SK-N-DZ (cell line): ENCODE measurements at places on chromosomes 5 and 9.

DNA sequence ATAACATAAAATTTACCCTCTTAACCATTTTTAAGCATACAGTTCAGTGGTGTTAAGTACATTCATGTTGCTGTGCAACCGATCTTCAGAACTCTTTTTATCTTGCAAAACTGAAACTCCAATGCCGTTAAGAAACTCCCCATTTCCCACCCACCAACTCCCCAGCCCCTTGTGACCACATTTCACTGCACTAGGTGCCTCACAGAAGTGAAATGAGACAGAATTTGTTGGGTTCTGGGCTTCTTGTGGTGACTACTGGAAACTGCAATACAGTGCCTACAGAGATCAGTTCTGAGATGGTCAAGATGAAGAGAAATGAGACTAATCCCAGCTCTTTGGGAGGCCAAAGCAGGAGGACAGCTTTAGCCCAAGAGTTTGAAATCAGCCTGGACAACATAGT, 202.1 kb upstream of the SLC30A5 start:
- no peak for DNase-seq

DNA sequence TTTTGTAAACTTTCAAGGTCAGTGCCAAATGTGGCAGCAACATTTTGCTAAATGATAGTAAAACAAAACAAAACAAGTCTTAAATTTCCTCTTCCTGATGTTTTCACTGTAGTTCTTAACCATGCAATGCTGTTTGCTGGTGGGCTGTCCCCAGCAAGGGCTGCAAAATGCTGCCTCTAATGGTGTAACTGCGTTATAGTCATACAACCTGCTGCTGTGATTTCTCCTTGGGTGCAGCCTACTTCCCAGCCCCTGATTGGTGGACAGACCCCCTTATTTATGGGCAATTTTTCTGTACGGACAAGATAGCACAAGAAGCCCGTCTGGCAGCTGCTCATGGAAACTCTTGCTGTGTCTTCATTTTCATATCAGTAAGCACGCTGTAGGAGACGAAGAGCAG, 26.6 kb upstream of the PIP5K1B start:
- peak; percentile 26 for DNase-seq

- no peak for DNase-seq
These were observed 398.9 kb upstream of the PCSK5 start for GRCh38 chr9:75491533-75491932.

- no peak for DNase-seq
These were observed 7.6 kb downstream of the SLC1A1 start for GRCh38 chr9:4497855-4498254.

DNA sequence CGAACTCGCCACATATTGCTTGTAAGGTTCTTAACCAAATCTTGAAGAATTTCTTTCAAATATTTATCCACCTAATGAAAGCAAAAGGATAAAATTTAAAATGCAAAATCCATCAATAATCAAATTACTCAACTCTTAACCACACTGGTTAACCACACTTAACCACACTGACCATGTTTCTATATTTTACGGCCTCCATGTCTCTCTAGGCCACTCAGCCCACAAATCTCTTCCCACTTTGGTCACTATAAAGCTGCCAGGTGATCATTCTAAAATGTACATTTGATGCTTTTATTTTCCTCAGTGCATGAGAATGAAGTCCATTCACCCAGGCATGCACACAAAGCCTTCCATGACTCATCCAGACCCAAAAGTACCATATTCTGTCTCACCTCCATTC, 56.4 kb upstream of the OR2K2 start:
- no peak for DNase-seq

GRCh38 chr5:170440771-170441392, 51.7 kb upstream of the KCNMB1 start:
- no peak for DNase-seq

- DNase-seq: no peak
These were observed 156.1 kb downstream of the SNX18 start for GRCh38 chr5:54673523-54674225.

DNA sequence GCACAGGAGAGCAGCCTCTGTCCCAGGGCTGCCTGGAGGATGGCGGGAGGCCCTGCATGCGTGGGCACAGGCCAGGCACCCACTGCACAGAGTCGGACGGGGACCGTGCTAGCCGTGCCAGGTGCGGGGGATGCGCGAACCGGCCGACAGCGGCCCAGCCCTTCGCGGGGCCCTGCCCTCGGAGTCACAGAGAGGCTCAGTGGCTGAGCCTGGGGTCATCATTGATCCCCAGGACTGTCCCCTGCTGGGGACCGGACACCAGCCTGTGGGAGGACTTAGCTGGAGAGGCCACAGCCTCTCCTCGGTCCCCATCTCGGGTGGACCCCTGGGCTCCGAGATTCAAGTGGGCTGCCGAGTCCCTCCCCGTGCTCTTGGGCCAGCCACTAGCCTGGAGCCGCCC, 19.1 kb upstream of the LAMC3 start:
- no peak for DNase-seq

GRCh38 chr5:31346896-31347551, 153.5 kb downstream of the CDH6 start:
- no peak for DNase-seq

GRCh38 chr9:104866191-104866590, 61.8 kb downstream of the ABCA1 start:
- DNase-seq: no peak

DNA sequence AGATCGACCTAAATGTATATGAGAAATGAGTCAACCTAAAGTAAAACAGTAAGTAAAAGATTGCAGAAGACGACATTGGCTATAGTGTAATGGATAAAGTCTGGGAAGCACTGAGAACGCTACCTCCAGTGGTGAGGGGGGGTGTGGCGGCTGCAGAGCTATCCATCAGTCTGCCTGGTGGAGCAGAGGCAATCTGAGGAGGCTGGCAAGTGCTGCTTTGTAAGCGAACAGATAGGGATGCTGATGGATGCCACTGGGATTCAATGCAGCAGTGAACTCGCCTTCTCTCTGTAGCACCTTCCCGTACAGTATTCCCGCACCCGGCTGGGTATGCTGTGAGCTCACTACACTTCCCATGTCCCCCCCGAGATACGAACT, 261.5 kb downstream of the NSG2 start:
- no peak for DNase-seq

GRCh38 chr5:156595132-156595787, 254.8 kb upstream of the PPP1R2B start:
- DNase-seq: no peak

DNA sequence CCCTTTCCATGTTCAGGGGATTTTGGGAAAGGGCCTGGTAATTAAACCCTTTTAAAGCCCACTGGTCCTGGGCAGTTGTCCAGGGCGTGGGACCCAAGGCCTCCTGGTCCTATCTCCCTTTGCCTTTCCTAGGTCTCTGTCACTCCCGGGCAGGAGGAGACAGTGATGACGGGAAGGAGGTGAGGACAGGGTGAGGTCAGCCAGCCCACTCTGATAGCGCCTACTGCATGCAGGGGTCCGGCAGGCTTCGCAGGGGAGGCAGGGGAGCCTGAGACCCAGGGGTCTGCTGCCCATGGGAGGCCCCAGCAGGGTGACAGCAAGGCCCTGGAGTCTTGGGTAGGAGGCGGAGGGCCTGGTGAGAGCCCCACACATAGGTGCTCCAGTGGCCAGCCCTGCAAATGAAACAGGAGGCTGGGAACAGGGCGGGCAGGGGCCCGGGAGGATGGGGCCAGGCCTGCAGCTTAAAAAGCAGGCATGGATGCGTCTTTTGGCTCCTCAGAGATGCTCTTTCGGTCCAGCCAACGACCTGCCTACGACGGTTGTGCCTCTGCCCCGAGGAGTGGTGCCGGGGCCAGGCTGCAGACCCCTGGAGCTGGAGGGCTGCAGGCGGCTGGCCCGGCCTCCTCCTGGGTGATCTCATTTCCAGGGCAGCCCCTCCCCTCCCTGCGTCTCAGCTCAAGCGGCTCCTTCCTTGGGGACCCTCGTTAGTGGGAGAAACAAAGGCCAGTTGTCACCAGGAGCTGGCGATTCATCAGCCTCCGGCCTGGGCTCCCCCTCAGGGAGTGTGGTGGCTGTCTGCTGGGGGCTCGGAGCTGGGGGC, 6.7 kb upstream of the RXRA start:
- peak; percentile 53 for DNase-seq

DNA sequence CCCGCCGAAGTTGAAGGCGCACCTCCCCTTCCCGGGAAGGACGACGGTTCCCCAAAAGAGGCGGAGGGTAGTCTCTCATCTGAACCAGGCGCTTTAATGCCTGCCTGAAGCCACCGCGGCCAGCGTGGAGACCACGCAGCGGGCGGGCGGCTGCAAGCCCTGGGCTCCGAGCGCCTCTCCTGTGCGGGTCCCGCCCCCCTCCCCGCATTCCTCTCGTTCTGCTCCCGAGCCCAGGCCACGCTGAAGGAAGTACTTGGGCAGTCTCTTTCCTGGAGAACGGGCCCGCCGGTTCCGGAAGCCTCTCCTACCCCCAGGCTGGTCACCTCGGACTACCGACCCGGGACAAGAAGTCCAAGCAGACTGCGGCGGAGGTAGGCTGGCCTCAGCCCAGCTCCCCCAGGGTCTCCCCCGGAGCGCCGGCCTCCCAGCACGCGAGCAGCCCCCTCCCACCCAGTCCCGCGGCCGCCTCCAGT, 571 bp downstream of the PPIC start:
- peak; percentile 24 for DNase-seq

DNA sequence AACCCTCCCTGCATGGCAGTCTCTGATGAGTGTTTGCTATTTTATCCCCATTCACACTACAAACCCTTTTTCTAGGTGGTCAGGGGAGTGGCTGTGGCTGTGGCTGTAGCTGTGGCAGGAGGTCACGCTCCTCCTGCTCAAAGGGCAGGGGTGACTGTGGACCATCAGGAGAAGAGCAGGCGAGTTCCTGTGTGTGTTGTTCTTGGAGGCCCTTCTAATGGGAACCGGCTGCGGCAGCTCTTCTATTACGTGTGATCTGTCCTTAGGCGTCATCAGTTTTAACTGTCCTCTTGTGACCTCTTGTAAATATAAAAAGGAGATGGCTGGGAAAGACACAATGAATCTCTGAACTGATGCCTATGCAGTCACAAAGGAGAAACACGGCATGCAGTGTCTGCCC, 65.1 kb downstream of the ANKH start:
- no peak for DNase-seq

DNA sequence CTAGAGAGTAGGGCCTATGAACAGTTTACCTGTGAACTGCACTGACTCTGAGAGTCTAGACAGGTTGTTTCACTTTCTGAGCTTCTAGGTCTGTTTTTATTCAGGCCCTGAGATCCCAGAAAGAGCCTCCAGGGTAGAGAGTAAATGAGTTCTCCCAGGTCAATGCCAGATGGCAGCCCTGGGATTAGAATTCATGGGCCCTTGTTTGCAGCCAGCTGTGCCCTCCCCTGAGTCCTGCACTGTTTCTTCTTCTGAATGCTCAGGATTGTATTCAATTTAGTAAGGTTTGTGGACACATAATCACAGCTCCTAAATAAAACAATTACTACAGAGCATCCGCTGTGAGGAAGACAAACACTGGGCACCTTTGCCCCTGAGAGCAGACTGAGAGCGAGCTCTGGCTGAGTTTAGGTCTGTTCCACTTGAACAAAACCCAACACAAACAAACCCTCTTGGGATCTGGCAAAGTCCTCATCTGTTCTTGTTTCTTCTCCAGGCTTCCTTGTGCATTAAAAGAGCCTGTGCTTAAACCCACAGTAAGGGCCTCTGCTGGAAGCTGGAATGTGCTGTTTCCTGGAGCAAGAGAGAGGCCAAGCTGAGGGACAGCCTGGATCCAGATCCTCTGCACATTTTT, 29.9 kb downstream of the FAM219A start:
- no peak for DNase-seq

DNA sequence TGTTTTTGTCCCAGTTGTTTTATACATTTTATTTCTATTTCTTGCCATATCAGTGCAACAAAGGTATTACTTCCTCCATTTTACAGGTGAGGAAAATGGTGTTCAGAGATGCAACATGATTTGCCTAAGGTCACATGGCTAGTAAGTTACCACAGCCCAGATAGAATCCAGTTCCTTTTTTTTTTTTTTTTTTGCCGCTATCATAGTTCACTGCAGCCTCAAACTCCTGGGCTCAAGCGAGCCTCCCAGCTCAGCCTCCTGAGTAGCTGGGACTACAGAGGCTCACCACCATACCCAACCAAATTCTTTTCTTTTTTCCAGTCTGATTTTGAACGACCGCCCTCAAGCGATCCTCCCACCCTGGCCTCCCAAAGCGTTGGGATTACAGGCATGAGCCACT, 480 bp upstream of the CCDC69 start:
- DNase-seq: no peak

GRCh38 chr9:12735665-12736064, 39.2 kb upstream of the LURAP1L start:
- no peak for DNase-seq

- no peak for DNase-seq
These were observed 26.0 kb upstream of the JAK2 start for GRCh38 chr9:4959031-4959430.

DNA sequence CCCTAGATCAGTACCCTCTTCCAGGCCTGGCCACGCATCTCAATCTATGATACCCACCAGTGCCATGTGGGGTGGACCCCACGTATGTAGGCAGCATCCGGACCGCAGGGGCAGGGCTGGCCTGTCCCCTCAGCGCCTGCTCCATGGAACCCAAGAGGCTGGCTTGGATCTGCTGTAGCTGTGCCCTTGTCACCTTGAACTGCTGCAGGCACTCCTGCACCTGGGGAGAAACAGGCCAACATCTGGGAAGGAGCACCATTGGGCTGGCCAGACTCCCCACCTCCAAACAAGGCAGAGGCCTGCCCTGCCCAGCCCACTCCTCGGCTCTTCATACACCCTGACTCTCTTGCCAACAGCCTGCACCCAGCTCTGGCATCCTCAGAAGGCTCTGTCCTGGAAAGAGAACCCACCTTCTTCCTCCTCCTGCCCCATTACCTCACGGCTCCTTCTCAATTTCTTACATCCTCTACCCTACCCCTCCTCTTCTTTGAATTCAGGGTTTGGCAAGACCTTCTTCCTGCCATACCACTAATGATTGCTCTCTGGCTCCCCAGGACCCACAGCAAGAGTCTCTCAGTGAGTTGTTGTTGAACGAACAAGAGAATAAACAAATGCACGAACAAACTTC, 7.7 kb downstream of the HK3 start:
- no peak for DNase-seq

- DNase-seq: no peak
These were observed 13.9 kb downstream of the NR2F1 start for GRCh38 chr5:93596676-93597490.

GRCh38 chr5:75552764-75553163, 41.1 kb downstream of the POLK start:
- DNase-seq: no peak

- no peak for DNase-seq
These were observed 869 bp upstream of the ESM1 start for GRCh38 chr5:54986269-54986654.

DNA sequence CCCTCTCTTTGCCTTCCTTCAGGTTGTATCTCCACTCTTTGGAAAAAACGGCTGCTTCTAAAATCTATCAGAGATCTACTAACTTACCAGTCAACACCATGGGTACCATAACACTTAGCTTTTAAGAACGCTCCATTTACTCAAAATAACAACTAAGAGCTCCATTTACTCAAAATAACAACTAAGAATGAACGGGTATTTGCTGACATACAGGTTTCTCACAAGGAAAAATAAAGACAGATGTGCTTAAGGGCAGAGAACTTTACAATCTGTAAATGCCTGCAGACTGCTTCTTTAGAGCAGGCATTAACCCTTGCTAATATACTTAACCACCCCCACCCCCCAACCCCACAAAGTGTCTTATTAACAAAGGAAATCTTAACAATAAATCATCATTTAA, 2.8 kb downstream of the UBAP2 start:
- no peak for DNase-seq

- no peak for DNase-seq
These were observed 199.9 kb downstream of the AGTPBP1 start for GRCh38 chr9:85541876-85542275.

- DNase-seq: no peak
These were observed 92.9 kb downstream of the NDFIP1 start for GRCh38 chr5:142201471-142201887.
